Activated CD4-positive, alpha-beta T cell treated with anti-CD3 and anti-CD28 coated beads, Interleukin-2, amount 50 U/mL, for 1 hour (primary cell): ENCODE measurements at places on chromosomes 6 and 20.

GRCh38 chr6:43817192-43817591, 47.2 kb downstream of the VEGFA start:
- peak; percentile 11 for DNase-seq

- no peak for DNase-seq
Observed at GRCh38 chr6:11160199-11160598, 48.7 kb upstream of the ERVFRD-1 start.

DNA sequence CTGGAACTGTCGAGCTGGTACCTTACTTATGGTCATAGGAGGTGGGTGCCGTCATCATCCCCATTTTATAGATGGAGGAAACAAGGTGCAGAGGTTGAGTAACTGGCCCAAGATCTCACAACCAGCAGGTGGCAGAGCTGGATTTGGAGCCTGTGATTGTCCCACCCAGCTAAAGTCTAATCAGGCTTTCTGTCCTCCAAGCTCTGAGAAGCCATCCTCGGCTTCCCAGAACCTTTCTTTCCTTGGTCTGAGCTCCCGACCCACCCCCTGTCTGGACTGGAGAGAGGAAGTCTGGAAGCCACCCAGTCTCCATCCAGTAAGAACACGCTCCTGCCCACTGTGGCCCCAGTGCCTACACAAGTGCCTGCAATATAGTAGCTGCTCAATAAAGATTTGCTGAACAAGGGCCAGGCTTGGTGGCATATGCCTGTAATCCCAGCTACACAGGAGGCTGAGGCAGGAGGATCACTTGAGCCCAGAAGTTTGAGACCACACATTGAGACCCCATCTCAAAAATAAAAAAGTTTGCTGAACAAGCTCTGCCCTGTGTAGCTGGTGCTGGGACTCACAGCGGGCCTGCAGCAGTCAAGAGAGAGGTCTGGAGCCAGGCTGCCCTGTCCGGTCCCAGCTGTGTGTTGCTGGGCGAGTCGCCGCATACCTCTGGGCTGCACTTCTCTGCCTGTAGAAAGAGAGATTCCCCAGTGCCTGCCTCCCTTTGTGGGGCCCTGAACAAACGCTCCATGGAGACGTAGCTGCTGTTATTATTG, 32.5 kb upstream of the DLGAP4 start:
- DNase-seq: peak; percentile 8

GRCh38 chr6:10847684-10848083, 9.3 kb upstream of the MAK start:
- DNase-seq: no peak

GRCh38 chr6:162814426-162814973, 86.7 kb downstream of the PACRG start:
- no peak for DNase-seq

DNA sequence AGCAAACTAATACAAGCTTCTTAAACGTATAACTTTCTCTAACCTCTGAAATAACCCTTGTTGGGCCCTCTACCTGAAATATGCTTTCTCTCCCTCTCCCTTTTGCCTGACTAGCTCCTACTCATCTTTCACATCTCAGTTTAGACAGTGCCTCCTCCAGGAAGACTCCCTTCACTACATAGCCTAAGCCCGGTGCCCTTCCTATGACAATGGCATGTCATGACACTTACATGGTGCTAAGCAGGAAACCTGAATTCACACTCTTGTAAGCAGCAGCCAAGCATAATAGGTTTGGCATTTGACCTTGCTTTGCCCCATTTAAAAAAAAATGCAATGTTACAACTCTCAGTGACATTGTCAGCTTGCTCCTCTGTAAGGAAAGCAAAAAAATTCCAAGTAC, 33.1 kb upstream of the FBXL4 start:
- DNase-seq: no peak

DNA sequence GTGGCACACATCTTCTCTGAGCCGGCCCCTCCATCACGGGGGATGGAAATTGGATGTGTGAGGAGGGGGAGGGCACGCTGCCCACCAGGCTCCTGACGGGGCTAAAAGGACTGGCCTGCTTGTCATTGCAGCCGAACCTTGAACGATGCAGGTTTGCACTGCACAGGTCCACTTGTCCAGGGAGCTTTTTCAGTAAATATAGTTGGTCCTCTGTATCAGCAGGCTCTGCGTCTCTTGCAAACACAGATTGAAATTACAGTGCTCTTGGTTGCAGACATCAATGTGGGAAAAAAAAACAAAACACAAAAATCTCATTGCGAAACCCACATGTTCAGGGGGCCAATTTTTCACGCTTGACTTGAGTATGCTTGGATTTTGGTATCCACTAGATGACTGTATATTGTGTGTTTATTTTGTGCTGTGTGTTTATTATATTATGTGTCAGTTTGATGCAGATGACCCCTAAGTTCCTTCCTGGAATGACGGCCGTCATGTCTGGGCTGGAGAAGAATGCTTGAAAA, 29.2 kb downstream of the ERMARD start:
- DNase-seq: no peak

DNA sequence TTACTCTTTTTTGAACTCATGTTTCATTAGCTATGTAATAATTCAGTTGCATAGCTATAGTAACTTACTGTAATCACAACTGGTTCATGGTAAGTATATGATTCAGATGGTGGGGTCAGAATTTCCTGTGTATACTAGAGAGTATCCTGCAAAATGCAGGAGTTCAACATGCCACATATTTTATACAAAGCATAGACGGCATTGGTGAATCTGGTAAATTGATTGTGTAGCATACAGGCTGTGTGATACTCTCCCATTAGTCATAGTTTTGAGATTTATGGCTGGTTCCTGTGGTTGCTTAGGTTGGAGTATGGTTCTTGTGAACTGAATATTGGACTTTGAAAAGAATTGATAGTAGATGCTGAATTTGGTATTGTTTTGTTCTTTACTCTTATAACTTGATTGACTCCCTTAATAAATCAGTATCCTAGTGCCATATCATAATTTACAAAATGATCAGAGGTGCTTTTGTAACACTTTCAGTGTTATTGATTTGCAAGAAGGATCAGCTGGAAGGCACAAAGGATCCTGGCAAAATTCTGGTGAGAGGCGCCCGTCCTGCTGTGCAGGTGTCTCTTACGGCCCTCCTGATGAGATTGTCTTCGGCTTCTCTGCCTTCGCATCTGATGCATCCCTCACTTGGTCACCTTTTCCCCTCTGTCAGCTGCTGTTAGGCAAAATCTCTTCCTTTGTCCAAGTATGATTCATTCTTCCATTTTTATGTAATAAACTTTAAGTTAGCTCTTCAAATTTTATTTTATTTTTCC, 22.6 kb downstream of the SNX9 start:
- DNase-seq: no peak

DNA sequence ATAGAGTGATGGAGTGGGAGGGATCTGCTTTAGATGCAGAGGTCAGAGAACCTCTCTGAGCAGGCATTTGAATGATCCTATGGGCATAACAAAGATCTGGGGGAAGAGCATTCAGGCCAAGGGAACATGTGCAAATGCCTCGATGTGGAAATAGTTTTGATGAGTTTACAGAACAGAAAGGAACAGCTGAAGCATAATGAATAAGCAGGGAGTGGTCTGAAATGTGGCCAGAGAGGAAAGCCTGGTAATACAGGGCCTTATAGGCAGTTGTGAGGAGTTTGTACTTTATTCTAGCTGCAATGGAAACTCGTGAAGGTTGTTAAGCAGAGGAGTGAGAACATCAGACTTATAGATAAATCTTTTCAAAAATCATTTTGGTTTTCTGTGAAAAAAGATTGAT, 33.0 kb upstream of the ME1 start:
- no peak for DNase-seq

DNA sequence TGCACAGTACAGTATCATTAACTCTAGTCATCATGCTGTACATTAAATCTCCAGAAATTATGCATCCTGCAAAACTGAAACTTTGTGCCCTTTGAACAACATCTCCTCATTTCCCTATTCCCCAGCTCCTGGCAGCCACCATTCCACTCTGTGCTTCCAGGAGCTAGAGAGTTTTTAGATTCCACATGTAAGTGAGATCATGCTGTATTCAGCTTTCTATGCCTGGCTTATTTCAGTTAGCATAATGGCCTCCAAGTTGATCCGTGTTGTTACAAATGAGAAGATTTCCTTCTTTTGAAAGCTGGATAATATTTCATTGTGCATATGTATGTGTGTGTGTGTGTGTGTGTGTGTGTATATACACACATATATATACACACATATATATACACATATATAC, 86.9 kb upstream of the SLC24A3 start:
- no peak for DNase-seq

GRCh38 chr6:160190973-160191372, 67.6 kb downstream of the SLC22A2 start:
- no peak for DNase-seq

DNA sequence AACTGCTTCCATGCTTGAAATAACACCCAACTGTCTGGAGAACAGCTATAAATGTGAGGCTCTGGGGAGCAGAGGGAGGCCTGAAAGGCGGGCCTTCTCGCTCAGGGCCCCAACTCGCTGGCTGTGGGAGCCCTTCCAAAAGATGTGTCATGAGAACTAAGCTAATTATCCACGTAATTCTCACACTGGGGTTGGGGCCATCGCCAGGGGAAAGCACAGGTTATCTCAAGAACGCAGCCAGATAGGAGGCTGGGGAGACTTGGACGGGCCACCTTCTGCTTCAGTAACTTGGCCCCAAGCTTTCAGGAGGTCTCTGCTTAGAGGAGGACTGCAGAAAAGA, 1.6 kb downstream of the PXDC1 start:
- DNase-seq: no peak

- DNase-seq: no peak
Observed at GRCh38 chr6:131629651-131630050, 1.6 kb upstream of the MED23 start.

DNA sequence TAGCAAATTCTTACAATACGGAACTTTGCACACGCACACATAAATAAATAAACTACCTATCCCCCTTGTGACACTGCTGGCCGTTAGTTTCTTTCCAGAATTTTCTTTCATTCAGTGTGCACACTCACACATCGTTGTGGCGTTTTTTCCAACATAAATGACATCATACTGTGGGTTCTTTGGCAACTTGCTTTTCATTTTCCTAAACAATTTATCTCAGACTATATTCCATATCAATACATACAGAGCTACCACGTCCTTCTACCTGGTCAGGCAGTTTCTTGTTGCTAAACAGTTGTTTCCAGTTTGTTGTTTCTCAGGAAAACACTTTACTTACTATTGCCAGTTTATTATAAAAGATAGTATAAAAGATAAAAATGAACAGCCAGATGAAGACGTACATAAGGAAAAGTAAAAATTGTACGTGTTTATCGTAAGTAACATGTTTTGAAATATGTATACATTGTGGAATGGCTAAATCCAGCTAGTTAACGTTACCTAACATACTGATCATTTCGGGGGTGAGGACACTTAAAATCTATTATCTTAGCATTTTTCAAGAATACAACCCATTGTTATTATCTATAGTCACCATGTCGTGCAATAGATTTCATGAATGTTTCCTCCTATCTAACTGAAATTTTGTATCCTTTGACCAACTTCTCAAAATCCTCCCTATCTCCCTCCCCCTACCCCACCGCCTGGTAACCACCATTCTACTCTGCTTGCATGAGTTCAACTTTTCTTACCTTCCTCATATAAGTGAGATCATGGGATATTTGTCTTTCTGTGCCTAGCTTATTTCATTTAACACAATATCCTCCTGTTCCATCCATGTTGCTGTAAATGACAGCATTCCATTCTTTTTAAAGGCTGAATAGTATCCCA, 1.2 kb upstream of the TP53RK start:
- no peak for DNase-seq

DNA sequence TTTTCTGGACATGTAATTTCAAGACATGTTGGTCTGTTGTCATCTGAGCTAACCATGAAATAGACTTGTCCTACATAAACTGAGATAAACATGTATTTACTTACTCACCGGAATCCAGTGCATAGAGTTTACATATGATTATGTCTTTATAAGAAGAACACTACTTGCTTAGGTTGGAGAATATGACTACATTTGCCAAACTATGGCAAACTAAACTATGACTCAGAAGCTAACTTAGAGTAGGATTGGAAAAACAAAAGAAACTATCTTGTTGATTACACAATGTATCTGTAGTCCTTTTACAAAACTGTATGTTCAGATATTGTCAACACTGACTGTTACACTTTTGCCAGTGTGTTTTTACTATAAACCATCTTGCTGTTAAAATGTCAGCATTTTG, 113.3 kb downstream of the CRYBG1 start:
- DNase-seq: no peak

- DNase-seq: peak; percentile 49
Observed at GRCh38 chr6:47787620-47788497, 6.0 kb downstream of the OPN5 start.

- DNase-seq: no peak
Observed at GRCh38 chr6:152952866-152953509, 29.9 kb downstream of the FBXO5 start.

- DNase-seq: no peak
Observed at GRCh38 chr6:40759264-40759663, 172.1 kb upstream of the LRFN2 start.

DNA sequence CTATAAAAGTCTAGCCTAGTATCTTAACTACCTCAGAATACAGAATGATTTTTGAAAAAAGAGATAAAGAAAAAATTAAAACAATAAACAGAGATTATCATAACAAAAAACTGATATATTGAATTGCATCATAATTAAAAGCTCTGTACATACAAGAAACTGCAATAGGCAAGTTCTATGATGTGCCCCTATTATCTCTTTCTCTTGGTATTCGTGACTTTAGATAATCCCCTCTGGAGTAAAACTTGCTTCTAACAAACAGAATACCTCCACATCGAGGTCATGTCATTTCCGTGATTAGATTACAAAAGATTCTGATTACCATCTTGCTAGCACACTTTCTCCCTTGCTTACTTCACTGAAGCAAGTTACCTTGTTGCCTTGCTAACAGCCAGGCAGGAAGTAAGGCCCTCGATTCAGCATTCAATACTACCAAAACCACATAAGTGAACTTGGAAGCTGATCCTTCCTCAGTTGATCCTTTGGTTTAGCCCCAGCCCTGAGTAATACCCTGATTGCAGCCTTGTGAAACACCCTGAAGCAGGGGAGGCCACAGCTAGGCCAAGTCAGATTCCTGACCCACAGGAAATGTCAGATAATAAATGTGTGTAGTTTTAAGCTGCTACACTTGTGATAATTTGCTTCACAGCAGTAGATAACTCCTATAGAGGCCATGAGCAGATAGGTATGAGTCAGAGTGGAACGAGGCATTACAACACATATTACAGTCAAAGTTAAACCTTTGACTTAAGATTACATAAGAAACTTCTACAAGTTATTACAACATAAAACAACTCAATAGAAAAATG, 53.7 kb upstream of the TMX4 start:
- DNase-seq: no peak

- no peak for DNase-seq
Observed at GRCh38 chr6:156687789-156688619, 89.2 kb upstream of the ARID1B start.

DNA sequence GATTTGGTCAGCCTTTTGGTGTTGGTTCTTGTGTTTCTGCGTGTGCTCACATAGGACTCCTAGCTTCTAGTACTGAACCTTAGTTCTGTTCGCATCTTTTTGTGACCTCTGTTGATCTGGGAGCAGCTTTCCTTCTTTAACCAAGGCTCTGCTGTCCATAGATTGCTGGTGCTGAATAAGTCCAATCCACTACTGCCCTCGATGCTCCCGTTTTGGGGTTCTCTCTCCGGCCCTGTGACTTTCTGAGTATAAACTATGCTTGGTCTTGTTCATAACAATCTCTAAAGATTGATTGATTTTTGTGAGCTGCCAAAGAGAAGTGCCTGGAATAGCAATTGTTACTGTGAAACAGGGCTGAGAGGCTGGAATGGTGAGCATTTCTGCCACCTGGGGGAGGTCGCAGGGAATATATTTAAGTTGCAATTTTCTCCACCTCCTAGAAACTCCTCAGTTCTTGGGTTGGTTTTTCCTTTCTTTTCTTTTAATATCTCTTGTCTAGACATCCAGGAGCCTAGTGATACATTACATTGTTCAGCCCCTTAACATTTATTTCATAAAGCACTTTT, 422.9 kb upstream of the CHD6 start:
- no peak for DNase-seq
